ENCODE measurements at places on chromosomes 2 and 18.

DNA sequence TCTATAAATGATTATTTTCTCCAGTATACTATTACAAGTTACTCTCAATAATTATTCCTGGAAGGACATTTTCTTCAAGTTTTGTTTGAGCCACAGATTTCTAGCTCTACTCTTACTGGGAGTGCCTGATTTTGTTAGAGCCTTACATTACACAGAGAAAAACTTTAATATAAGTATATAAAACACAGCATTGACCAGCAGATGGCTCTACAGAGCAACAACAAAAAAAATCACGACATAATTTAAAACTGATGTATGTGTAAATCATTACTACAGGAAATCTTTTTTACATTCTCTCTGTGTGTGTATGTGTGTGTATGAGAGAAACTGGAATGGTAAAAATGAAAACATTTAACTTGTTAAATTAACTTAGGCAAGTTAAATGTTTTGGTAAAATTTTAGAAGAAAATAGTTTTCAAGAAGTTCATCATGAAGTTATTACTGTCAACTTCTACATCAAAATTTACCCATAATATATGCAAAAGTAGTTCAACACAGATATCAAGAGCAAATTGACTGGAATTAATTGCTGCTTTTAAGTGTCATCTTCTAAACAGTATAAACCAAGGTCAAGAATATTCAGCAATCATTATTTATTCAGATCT is 103.3 kb downstream of the MDH1 start:
- DNase-seq: peak; percentile 54

GRCh38 chr2:34736482-34736881 is 1137.4 kb upstream of the FAM98A start:
- no peak for DNase-seq

DNA sequence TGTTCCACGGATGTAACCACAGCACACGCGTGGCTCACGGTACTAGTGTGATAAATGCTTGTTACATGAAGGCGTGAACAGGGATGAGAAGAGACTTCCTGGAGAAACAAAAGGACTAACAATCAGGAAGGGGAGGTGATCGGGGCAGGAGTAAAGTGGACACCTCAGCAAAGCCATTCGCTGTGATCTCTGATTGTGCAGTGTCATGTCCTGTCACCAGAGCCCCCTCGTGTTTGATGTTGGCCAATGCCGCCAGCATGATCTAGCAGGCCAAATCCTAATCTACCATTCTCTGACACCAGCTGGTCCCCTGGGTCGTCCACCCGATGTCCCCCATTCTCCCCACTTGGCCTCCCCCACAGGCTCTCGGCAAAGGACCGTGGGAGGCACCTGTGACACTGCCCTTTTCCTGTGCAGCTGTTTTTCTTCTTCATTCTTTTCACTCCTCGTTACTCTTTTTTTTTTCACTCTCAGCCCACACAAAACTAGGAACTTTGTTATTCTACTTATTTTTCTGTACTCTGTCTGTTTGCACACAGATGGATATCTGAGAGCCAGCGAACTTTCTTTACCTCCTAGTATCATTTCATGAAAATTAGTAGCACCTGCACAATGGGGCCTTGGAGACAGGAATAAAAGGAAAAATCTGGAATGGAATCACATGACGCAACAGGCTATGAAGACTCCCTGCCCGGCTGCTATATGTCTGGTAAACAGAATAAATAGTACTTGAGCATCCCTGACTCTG is 146.8 kb downstream of the TGIF1 start:
- DNase-seq: peak; percentile 26

- DNase-seq: no peak
These were observed 13.3 kb downstream of the BCL2L11 start for GRCh38 chr2:111134055-111134454.

DNA sequence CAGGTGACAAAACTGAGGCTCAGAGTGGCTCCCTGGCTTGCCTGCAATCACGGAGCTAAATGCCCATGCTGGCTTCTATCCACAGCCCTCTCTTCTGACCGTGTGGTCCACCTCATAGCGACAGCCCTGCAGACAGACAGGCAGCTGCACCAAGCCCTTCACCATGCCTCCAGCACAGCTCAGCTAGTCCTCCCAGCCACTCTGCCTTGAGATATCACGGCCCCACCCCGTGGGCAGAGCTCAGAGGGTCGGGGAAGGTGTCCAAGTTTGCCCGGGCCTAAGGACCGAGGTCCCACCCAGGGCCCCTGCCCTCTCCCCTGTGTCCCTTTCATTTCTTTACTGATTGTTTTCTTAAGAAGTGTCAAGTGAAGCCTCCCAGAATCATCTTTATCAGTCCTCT is 128.2 kb upstream of the GLI2 start:
- no peak for DNase-seq

DNA sequence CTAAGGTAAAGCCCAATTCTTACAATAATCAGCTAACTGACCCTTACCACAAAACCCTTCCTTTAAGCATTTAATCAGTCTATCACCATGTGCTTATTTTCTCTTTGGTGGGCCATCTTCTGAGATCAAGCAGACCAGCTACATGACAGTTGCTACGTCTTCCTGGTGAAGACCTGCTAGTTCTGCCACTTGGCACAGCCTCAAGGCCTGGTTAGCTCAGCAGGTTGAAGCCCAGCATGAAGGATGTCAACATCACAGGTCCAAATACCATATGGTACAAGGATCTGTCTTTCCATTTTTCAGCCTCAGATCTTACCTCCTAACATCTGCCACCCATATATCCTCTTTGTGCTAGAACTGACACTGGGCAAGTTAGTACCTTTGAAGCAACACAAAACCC is 636.9 kb downstream of the LRP1B start:
- DNase-seq: no peak

DNA sequence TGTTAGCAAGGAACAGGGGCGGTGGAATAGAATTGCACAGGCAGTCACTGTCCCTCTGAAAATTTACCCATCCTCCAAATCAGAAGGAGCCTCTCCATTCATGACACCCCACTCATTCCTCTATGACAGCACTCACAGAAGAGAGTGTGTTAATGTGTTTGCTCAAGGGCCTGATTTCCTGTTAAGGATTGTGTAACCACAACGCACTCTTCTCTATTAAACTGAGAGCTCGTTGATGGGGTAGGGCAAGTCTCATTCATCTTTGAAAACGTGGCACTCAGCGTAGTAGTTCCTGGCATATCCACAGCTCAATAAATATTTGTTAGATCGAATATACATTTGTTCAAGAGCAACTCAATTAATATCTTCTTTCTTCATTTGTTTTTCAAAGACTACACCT is 106.4 kb downstream of the VAPA start:
- peak; percentile 38 for DNase-seq

GRCh38 chr18:76504749-76505148 is 9.7 kb upstream of the ZNF516 start:
- no peak for DNase-seq

DNA sequence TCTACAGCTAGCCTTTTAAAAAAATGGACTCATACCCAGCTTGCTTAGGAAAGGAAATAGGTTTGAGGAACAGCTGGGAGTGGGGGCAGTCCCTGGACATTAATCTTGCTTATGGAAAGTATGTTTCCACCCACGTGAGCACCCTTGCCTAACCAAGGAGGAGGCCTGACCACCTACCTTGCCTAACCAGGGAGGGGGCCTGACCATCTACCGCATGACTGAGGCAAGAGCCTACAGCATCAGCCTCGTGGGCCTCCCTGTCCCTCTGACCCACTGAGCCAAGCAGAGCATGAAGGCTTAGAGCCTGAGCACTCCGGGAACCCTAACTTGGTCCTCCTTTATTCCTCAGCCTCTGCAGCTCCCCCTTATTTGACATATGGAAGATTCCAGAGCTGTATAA is 20.2 kb downstream of the PRKAG3 start:
- peak; percentile 95 for DNase-seq

DNA sequence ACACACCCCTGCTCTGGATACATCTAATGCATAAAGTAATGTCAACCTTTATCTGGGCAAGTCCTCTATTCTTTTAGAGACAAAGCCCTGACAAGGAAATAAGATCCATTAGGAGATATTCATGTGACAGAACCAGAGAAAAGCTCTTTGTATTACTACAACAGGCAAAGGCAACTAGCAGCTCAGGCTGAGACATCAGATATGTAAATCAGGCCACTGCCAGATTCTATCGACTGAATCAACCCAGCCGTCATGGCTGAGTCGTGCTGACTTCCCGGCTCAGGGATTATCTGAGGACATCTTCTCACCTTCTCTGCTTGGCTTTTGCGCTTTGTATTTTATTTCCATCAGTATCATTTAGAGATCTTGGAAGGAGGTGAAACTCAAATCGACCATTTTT is 294.5 kb downstream of the PLCL1 start:
- no peak for DNase-seq

- no peak for DNase-seq
These were observed 95.6 kb downstream of the FAM210A start for GRCh38 chr18:13630716-13631268.

DNA sequence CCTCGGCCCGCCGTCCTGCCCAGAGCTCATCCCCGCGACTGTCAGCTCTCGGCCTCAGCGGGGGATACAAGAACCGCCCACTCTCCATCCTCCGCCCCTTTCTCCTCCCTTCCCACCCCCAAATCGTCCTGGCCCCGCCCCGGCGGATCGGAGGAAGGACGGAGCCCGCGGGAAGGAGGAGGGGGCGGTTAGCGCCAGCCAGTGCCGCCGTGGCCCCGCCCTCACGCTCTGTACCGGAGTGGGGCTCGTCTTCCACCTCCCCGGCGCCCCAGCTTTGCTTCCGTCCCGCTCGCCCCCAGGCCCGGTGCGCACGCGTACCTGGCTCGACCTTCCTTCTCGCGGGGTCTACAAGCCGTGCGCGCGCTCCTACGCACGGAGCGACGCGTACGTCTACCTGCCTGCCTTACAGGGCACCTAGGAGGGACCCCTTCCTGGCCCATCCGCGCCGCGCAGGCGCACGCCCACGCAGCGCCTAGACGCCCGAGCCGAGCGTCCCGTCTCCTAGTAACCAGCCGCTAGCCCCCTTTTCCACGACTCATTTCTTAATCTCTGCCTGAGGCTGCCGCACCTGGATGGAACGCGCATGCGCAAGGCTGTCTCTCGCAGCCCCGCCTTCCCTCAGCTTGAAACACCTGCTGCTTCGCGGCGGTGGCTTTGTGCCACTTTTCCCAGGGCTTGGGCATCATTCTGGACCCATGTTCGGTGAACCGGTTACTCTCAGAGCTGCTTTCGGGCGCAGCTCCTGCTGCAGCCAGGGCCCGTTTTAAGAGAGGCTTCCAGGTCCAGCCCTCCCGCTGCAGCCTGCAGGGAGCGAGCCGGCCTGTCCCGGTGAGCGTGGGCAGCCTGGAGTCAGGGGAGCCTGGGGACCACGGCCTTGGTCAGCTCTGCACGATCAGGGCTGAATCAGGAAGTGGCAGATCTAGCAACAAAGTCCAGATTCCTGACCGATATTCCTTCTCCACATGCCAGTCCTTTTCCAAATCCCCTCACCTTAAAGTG is at the start of gene C2orf15:
TSS of gene C2orf15 (plus strand) at position 598 of the 999 bp plus-strand sequence. CDS start 8,852 bp downstream, outside the sequence.
- DNase-seq: peak; percentile 79

GRCh38 chr2:64338108-64338507 is 115.9 kb upstream of the LGALSL start:
- no peak for DNase-seq

GRCh38 chr2:222912776-222913175 is 51.9 kb downstream of the ACSL3 start:
- no peak for DNase-seq

- DNase-seq: no peak
These were observed 66.6 kb downstream of the ZBTB7C start for GRCh38 chr18:48342581-48342980.

DNA sequence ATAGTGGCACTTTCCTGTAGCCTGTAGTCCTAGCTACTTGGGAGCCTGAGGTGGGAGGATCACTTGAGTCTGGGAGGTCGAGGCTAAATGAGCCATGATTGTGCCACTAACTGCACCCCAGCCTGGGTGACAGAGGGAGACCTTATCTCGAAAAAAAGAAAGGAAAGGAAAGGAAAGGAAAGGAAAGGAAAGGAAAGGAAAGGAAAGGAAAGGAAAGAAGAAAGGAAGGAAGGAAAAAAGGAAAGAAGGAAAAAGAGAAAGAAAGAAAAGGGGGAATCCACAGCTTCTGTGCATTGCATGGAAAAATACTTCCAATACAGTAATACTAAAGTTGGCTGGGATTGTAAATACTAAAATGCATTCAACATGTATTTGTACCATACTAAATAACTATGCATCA is 12.8 kb upstream of the PIK3C3 start:
- DNase-seq: no peak

- no peak for DNase-seq
These were observed 249.1 kb upstream of the SALL3 start for GRCh38 chr18:78730546-78730945.

DNA sequence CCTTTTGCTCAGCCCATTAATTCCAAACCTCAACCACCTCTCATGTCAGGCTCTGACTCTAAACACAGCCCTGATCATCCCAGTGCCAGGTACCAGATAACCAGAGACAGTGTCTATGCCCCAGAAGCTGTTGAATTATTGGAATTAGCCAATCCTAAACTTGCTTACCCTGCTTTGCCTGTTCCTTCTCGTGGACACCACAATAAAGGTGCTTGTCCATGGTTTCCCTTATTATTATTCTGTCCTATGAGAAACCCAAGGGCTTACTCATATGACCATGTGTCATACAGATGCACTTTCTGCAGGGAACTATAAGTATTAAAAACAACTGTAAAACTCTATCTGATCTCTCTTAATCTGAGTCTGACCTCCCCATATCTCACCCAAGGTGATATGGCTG is 2193.8 kb upstream of the PIK3C3 start:
- DNase-seq: no peak

- DNase-seq: no peak
These were observed 86.6 kb downstream of the TMEM182 start for GRCh38 chr2:102848366-102848839.

- peak; percentile 98 for DNase-seq
These were observed 12.1 kb upstream of the ARHGEF4 start for GRCh38 chr2:130824492-130825061.

DNA sequence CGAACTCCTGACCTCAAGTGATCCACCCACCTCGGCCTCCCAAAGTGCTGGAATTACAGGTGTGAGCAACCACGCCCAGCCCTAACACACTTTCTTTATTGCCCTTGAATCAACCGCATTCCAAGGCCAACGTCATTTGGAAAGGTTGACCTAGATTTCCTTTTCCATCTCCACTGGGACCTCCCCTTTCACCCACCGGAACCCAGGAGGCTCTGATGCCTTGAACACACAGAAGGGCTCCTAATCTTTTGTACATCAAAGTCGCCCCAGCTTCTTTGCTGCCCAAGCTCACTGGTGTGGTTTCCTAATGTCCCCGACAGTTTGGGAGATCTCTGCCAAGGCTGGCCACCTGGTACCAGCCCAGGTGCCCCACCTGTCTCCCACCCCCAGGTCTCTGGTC is 46.2 kb upstream of the CAB39 start:
- DNase-seq: no peak
